Activated T-helper 1 cell treated with Interleukin-2 at 50 U/mL for 16 hours (primary cell): ENCODE measurements at places on chromosomes 12 and 14.

- DNase-seq: no peak
These were observed 16.3 kb upstream of the CD9 start for GRCh38 chr12:6183689-6184428.

- no peak for DNase-seq
These were observed 45.9 kb upstream of the MSRB3 start for GRCh38 chr12:65232476-65233077.

GRCh38 chr12:130825771-130826150, 13.3 kb downstream of the STX2 start:
- DNase-seq: no peak

DNA sequence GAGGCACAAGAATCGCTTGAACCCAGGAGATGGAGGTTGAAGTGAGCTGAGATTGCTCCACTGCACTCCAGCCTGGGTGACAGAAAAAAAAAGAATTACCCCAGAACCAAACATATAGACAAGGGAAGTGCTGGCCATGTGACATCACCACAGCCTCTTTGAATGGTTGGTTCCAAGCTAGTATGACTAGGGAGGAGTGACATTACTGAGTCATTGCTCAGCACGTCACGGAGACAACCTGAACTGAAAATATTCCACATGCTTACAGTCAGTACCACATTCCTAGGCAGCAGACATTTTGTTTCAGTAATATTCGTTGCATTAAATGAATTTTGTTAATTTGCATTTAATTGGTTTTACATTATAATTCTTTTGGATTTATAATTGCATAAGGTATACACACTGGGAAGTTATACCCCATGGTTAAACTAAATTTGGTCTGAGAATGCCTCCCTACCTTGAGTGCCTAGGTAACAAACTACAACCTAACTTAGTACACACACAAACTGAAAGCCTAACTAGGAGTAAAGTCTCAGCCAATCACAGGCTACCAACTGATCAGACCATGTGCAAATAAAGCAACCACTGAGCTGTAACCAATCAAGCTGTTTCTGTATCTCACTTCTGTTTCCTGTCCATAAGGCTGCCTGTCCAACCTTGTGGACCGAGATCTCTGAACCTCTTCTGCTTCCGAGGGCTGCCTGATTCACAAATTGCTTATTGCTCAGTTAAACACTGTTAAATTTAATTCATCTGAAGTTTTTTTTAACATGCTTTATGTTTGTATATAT, 164.4 kb downstream of the CAND1 start:
- DNase-seq: no peak

DNA sequence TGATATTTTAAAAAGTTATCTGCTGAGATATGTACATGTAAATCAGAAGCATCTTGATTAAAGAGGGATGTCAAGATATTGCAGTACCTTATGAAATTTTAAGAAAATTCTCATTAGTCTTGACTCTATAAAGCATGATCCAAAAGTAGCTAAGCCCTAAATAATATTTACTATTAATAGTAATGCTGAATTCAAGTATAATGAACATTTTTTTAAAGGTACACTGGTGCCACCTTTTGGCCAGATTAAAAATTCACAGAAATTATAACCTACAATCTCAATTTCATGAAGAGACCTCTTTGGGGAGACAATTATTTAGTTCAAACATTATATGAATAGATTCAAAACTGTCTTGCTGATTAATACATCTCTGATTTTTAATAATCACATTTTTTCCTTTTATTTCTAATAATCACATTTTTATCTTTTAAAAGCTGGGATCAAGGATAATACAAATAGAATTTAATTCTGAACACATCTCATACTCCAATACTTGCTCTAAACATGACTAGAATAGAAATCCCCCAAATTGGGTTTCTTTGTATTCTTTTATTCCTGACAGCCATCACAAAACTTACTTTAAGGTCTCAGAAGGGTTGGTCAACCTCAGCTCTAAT, 13.4 kb downstream of the AKAP5 start:
- DNase-seq: no peak

GRCh38 chr12:578748-579419, 84.4 kb downstream of the NINJ2 start:
- DNase-seq: no peak

GRCh38 chr12:88383405-88383804, 196.9 kb downstream of the KITLG start:
- DNase-seq: no peak

GRCh38 chr12:75592638-75593335, 81.4 kb upstream of the KRR1 start:
- no peak for DNase-seq

GRCh38 chr12:644303-644639, 19.0 kb downstream of the NINJ2 start:
- DNase-seq: no peak

DNA sequence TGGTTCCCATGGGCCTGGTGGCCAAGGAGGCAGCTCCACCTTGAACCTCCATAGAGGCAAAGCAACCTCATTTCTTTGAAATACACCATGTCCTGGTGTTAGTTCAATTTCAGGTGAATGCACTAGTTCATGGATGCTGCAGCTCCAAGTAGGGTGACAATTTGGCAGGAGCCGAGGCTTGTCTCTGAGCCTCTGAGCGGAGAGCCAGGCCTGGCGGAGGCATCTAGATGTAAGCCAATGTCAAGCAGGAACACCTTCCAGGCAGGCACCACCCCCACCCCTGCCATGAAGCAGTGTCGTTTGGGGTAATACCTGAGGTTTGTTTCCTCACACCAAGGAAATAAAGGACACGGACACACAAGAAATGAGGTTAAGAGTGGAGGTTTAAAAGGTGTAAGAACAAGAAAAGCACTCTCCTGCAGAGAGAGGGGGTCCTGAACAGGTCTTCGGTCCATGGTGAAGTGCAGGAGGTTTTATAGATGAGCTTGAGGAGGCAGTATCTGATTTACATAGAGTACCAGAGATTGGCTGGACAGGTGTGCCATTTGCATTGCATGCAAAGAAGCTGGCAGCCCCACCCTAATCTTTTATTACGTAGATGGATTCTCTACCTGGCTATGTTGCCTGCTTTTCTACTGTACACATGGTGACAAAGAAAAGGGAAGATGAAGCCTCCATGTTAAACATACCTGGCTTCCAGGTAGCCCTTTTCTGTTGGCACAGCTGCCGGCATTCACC, 60.3 kb downstream of the RIN3 start:
- no peak for DNase-seq

DNA sequence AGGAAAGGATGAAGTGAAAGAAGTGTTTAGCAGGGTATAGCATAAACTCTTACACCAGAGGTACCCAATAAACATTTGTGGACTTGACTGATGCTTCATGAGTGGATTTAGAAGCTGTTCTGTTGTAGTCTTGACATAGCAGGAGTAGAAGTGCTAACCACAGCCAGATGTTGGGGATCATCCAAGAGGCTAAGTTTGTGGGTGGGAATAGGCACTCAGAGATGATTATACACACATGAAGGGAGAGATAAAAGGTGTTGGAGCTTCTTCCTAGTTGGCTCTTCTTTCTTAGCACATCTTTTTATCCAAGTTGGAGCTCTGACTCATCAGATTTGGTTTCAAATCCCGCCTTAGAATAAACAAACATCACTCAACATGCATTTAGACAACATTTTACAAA, 166.7 kb upstream of the E2F7 start:
- no peak for DNase-seq

DNA sequence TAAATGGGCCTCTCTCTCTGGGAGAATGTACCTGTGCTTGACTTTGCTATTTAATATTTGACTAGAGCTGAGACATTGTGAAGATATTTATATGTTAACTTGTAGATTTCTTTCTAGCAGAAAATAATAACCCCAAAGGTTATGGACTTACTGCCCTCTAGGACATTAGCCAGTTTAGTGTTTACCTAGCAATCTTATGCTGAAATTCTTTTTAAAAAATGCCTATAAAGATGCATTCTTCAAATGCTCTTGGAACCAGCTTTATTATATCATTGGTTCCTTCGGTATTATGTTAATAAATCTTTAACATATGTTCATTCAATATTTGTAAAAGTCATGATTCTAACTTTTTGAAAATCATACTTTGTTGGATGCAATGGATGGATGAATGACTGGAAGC, 28.0 kb downstream of the GPR19 start:
- no peak for DNase-seq

- no peak for DNase-seq
These were observed 80.8 kb upstream of the C12orf71 start for GRCh38 chr12:27163048-27163715.

GRCh38 chr12:14410177-14410576, 44.7 kb downstream of the ATF7IP start:
- DNase-seq: no peak

DNA sequence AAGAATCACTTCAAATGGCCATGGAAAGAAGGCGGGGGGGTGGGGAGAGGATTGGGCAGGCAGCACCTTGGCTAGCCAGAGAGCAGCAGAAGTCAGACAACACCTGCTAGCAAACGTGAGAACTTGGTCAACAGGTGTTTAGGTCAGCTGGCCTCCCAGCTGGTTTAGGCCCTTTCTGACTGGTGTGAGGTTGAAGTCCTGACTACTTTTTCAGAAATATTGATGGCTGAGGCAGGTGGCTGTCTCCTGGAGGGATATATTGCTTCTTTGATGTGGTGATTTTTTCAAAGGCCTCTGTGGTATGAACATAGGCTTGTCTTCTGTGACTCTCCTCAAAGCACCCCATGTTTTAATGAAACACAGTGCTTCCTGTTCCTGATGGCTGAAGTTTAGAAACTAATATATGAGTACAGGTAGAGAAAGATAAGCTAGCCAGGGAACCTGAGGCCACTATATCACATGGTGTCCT, 238.2 kb upstream of the SSTR1 start:
- DNase-seq: no peak

DNA sequence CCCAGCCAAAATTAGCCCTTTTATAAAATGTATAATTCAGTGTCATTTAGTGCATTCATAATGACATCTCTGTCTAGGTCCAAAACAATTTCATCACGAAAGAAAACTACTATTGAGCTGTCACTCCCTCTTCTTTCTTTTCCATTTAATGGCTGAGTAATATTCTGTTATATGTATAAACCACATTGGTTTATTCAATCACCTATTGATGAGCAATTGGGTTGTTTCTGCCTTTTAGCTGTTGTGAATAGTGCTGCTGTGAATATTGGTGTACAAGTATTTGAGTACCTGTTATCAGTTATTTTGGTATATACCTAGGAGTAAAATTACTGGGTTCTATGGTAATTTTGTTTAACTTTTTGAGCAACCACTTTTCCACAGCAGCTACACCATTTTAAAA, 7.2 kb downstream of the DNM1L start:
- no peak for DNase-seq

GRCh38 chr12:83086023-83086422, 399.3 kb downstream of the TMTC2 start:
- DNase-seq: no peak

- DNase-seq: no peak
These were observed 284.6 kb upstream of the SEL1L start for GRCh38 chr14:81818271-81818670.

- no peak for DNase-seq
These were observed 27.6 kb downstream of the NT5DC3 start for GRCh38 chr12:103813426-103813825.

- no peak for DNase-seq
These were observed 16.0 kb upstream of the ZNF410 start for GRCh38 chr14:73870525-73871235.

- no peak for DNase-seq
These were observed 251.4 kb downstream of the MSRB3 start for GRCh38 chr12:65529771-65530435.

DNA sequence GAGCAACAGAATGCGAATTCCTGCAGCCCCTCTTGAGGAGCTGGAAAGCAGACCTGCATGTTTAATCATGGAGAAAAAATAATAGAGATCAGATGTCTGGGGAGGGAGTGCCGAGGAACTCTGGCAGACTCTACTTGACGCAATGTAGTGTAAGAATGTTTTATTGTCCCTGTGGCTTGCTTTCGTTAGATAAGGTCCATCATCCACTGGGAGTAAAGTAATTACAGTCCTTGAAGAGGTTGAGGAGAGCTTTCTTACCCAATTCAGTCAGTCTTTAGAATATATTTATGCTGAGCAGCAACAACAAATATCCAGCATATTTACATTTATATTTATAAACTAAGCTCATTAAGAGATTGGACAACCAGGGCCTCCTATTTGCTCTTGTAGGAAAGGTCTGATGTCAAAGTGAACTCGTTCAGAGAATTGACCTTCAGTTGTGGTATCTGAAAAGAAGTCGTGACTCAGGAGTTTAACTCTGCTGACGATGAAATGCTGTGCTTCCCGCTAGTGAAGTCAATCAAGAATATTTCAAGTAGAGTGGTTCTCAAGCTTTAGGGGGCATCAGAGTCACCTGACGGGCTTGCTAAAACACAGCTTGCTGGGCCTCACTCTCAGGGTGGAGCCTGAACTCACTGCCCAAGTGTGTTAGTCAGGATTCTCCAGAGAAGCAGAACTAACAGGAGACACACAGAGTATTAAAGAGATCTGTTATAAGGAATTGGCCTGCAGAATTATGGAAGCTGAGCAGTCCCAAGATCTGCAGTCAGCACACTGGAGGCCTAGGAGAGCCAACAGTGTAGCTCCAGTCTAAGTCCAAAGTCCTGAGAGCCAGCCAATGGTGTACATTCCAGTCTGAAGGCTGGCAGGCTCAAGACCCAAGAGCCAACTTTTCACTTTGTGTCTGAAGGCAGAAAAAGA, 139.3 kb upstream of the LMNTD1 start:
- no peak for DNase-seq

DNA sequence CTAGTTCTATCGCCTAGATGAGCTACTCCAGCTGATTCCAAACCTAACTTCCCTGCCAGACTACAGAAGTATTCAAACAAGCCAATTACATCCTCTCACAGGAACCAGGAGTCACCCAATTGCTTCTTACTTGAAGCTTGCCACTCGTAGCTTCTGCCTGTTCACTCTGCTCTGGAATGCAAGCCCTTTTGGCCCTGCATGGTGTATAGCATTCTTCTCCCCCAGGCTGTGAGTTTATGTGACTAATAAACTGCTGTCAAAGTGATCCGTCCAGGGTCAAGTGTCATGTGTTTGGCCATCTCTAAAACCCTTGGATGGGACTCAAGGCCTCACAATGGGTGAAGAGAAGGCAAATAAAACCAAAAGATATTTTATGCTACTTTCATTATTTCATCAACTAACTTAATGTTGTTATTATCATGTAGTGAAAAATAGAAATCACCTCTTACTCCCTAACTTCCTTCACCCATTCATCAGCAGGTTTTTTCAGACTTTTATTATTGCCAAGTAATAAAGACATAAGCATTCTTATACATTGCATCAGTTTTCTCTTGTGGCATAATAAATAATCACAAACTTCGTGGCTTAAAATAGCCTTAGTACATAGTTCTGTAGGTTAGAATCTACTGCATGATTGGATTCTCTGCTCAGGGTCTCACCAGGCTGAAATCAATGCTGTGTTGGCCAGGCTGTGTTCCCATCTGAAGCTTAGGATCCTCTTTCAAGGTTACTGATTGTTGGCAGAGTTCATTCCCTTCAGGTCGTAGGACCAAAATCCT, 1981.7 kb upstream of the FLRT2 start:
- DNase-seq: no peak

- DNase-seq: no peak
These were observed 64.2 kb downstream of the CLMN start for GRCh38 chr14:95255487-95255886.

- no peak for DNase-seq
These were observed 15.8 kb downstream of the RGS6 start for GRCh38 chr14:71947947-71948500.

- DNase-seq: peak; percentile 54
These were observed 32.2 kb downstream of the SUSD6 start for GRCh38 chr14:69643430-69644200.

GRCh38 chr12:47020211-47020821, 59.1 kb upstream of the PCED1B start:
- no peak for DNase-seq

- no peak for DNase-seq
These were observed 88.5 kb downstream of the EGLN3 start for GRCh38 chr14:33862261-33862802.
